ENCODE measurements at places on chromosomes 16 and 17. TPM values are rescaled to one million over a fixed set of nuclear protein-coding genes. Genes with fewer than 3 reads are reported as not detected.

The NPIPA5 gene
- 1.3 TPM for total RNA-seq

The C16orf54 gene
- not detected for total RNA-seq

The NFE2L1 gene
- total RNA-seq, result 88.0 TPM

The APOBR gene
- total RNA-seq, result not detected

The KRT34 gene
- not detected for total RNA-seq

The WNT3 gene
- 1.2 TPM for total RNA-seq

The DOC2A gene
- total RNA-seq, result 0.76 TPM

The KRTAP9-2 gene
- total RNA-seq, result not detected

The UTS2R gene
- total RNA-seq, result not detected

Measured in epithelial cell of umbilical artery (primary cell).